ENCODE measurements at places on chromosomes 2 and 18. TPM values are rescaled to one million over a fixed set of nuclear protein-coding genes. Genes with fewer than 3 reads are reported as not detected.

Gene LINC00305
- not detected for total RNA-seq

GRCh38 chr18:55488473-55488872 lies 99.5 kb downstream of the TCF4 start:
- H3K27me3 ChIP-seq, result no peaks in the 10 kb centered on the region
- peaks cover 40% of the 10 kb centered on the region for H3K4me1 ChIP-seq
- DNase-seq, result peak; percentile 62
- H3K4me3 ChIP-seq, result no peak overlapping the region
- no peaks in the 10 kb centered on the region for H3K36me3 ChIP-seq

Gene ALKAL2
- total RNA-seq, result not detected

DNA sequence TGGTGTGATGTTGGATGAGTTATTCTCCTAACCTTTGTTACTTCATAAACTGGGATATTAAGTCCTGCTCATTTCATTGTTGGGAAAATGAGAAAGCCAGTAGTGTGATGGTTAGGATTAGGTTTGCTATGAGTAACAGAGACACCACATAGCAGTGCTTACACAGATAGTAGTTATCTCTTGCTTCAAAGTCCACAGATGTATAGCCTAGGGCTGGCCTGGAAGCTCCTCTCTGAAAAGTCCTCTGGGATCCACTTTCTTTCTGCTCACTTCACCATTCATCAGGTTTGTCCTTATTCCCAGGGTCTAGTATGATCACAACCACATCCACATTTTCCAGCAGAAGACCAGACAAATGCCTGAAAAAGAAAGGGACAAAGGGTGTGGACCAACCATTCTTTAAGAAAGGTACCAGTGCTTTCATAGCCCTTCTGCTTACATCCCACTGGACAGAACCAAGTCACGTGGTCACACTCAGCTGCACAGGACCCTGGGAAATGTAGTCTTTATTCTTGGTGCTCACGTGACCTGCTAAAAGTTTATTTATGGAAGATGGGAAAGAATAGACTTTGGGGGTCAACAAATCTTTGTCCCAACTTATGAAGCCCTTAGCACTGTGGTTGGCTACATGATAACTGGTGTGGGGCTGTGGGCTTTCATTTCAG lies 108.9 kb downstream of the INSIG2 start:
- no peak overlapping the region for H3K27ac ChIP-seq
- no peaks in the 10 kb centered on the region for H3K4me1 ChIP-seq
- H3K36me3 ChIP-seq, result no peaks in the 10 kb centered on the region
- H3K27me3 ChIP-seq, result no peaks in the 10 kb centered on the region

DNA sequence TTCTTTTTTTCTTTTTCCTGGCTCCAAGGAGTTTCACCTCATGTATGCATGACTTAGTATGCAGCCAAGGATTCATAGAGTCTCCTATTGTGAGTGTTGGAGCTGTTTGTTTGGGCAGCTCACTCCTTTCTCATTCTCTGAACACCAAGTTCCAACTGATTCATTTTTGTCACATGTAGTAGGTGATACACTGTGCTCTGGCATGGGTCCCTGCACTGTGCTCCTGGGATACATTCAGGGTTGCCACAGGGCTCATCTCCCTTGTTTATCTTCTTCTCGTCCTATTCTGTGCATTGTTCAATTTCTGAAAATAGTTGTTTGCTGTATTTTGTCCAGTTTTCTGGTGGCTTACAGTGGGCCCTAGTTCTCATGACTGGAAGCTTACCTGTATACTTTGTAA lies 96.8 kb downstream of the ZNF407 start:
- no peak overlapping the region for H3K4me3 ChIP-seq
- no peak overlapping the region for H3K27ac ChIP-seq
- H3K36me3 ChIP-seq, result no peaks in the 10 kb centered on the region
- no peaks in the 10 kb centered on the region for H3K27me3 ChIP-seq
- no peak for DNase-seq

DNA sequence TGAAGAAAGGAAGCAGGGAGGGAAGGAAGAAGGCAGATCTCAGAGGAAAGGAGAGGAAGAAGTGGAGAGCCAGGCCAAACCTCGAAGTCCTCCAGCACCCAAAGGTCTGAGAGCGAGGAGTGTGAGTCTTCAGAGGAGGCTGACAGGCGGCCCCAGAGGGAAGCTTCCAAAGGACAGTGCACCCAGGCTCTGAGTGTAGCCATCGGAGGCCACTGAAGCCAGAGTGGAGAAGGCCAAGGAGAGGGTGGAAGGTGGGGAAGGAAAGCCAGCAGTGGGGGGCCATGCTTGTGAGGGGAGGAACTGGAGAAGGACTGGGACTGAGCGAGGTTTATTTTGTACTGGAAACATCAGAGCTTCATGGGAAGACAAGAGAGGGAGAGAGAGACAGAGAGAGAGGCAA lies 6.0 kb downstream of the ATP6V1B1 start:
- peaks cover 63% of the 10 kb centered on the region for H3K4me1 ChIP-seq
- H3K27me3 ChIP-seq, result peaks cover 67% of the 10 kb centered on the region
- H3K4me3 ChIP-seq, result no peak overlapping the region

Gene WDR7
- total RNA-seq, result 12.3 TPM

Gene RAD51AP2
- total RNA-seq, result 1.2 TPM

GRCh38 chr2:218781691-218782527 lies at the start of gene CYP27A1:
TSS of gene CYP27A1 (plus strand) at chr2:218782147. CDS start at chr2:218782183, 36 bp downstream.
- no peak within 1 kb of the TSS for H3K27ac ChIP-seq
- peak within 1 kb of the TSS; percentile 57 for H3K4me3 ChIP-seq
- DNase-seq, result peak; percentile 71
- H3K36me3 ChIP-seq, result no peaks in the 10 kb centered on the region
- peaks cover 16% of the 10 kb centered on the region for H3K4me1 ChIP-seq

DNA sequence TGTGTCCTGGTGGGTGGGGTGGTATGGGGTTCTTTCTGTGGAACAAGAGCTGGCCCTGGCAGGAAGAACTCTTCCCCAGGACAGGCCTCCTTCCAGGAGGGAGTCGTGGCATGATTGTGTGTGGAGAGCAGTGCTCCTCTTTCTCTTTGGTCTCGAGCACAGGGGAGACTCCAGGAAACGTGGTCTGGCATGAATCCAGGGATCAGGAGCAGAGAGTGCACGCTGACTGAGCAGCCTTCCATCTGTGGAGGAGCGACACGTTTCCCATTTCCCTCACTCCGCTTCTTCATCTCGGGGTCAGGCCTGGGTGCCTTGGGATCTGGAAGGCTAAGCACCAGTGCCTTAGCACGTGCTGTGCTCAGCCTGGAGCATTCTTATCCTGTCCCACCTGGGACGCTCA lies 132.0 kb upstream of the HDAC4 start:
- peaks cover 17% of the 10 kb centered on the region for H3K4me1 ChIP-seq
- no peak overlapping the region for H3K27ac ChIP-seq
- no peak overlapping the region for H3K4me3 ChIP-seq
- DNase-seq, result no peak
- H3K27me3 ChIP-seq, result no peaks in the 10 kb centered on the region
- no peaks in the 10 kb centered on the region for H3K36me3 ChIP-seq
